ENCODE measurements at places on chromosomes 12 and 14.

GRCh38 chr12:92961949-92962348 is 32.9 kb upstream of the EEA1 start:
- DNase-seq, result no peak

GRCh38 chr14:89672636-89673511 is 255.8 kb upstream of the FOXN3 start:
- no peak for DNase-seq

DNA sequence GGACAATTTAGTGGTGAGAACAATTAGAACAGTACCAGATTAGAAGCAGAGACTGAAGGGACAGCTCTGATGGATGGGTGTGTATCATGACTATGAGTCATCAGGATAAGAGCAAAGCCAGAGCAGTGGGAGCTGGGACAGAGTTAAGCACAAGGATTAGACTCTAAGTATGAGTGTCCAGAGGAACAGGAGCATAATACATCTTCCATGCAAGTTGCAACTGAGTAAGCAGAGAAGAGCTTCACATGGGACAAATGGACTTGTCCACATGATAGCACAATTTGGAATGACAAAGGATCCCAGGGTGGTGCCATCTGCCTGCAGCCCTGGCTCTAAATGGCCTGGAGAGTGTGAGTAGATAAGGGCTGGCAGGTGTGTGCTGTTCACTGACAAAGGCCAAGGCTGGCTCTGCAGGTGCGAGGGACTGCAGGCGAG is 226.4 kb upstream of the CAND1 start:
- no peak for DNase-seq

GRCh38 chr12:114063435-114063834 is 97.3 kb upstream of the RBM19 start:
- no peak for DNase-seq

DNA sequence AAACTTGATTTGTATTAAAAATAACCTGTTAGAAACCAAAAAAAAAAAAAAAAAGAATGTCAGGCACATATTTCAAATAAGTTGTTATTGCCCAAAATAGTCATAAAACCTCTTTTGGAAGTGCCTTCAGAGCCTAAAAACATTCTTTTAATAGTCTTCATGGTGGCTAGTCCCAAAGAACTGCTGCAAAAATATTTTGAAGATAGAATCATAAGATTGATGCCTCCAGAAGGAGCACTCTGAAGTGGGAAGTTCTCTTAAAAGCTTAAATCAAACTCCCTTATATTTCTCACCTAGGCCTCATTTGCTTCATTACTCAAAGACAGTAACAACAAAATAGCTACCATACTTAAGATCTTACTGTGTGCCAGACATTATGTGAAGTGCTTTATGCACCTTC is 27.2 kb upstream of the NT5DC3 start:
- DNase-seq, result no peak

DNA sequence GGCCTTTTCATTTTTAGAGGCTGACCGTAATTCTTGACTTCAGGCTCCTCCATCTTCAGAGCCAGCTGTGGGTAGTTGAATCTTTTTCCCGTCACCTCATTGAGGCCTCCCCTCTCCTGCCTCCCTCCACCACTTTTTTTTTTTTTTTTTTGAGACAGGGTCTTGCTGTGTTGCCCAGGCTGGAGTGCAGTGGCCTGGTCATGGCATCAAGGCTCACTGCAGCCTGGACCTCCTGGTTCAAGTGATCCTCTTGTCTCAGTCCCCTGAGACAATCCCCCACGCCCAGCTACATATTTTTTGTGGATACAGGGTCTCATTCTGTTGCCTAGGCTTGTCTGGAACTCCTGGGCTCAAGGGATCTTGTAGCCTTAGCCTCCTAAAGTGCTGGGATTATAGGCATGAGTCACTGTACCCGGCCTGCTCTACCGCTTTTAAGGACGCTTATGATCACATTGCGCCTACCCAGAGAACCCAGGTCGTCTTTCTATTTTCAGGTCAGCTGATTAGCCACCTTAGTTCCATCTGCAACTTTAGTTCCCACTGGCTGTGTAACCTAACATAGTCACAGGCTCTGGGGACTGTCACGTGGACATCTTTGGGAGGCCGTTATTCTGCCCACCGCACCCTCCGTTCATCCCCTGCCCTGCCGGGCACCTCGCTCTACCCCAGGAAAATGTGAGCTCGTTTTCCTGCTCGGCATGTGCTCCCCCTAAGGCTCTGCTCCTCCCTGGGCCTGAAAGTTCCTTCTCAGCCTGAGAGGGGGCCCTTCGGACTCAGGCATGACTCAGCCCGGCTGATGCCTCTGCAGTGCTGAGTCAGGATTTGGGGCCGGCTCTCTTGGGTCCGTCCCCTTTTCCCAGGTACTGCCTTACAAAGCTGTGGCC is 13.4 kb downstream of the TNFAIP2 start:
- no peak for DNase-seq

GRCh38 chr14:99320621-99321235 is 48.7 kb upstream of the BCL11B start:
- no peak for DNase-seq

DNA sequence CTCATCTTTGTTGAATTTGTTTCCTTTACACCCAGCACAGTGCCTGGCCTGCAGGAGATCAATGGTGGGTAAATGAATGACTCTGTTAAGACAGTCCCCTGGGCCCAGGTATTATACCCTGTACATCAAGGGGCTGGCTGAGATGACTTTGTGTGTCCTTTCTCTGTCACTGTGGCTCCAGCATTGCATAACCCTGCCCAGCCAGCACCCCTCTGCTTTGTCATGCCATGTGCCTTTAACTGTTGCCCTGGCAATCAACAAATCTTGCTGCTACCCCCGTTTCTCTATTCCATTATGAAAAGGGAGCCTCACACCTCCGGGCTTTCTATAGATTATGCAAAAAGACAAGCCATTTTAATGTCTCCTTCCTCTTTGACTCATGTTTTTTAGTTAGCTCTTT is 7.6 kb upstream of the FLVCR2 start:
- DNase-seq, result no peak

GRCh38 chr14:57634335-57634734 is 140.7 kb upstream of the CCDC198 start:
- no peak for DNase-seq

GRCh38 chr14:42855085-42855484 is 1248.4 kb downstream of the LRFN5 start:
- DNase-seq, result no peak

DNA sequence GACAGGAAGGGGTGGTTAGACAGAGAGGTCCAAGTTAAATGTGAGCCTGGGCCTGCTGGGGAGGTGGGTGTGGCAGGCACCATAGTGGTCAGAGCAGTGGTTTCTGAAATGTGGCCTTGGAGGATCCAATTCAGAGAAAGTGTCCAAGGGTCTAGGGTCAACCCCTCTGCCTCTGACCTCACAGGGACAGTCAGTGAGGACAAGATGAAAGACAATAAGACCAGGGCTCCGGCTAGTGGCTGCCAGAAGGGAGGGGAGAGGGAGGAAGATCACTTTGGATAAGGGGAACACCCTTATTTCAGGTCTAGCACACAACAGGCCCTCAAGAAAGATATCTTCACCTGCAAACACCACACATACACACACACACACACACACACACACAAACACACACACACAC is 335.1 kb downstream of the MED13L start:
- no peak for DNase-seq

DNA sequence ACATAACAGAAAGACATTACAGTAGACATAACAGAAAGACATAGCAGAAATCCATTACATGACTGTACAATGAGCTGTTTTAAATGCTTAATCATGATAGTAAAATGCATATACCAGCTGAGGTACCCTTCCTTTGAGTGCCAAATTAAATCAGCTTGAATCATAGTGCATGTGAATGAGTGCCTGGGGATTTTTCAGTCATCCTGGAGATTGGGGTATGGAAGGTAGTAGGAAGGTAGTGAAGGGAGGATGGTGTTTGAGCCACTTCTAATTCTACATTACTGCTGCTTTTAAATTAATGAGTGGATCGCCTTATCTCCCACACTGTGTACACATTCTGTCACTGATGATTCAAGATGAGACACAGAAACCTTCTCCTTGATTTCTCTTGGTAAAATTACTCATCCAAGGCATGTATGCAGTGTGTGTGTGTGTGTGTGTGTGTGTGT is 534.2 kb downstream of the LRFN5 start:
- no peak for DNase-seq

GRCh38 chr12:14390870-14391530 is 25.5 kb downstream of the ATF7IP start:
- DNase-seq, result no peak

DNA sequence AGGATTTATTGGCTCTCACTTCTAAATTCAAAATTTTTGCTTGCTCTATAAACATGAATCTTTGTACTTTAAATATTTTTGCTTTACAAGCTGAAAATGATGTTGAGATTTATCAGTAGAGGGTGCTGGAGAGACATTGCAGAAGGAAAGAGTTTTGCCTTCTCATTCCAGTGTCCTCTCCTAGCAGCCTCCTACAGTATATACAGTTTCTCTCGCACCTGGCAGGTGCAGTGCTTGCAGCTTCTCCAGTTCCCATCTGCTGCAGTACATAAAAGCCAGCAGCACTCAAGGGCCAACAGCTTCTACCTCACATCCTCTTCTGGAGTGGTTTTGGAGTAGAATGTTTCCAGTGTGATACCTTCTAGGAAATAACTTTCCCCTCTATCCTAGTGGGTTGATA is 601.8 kb upstream of the ATXN7L3B start:
- no peak for DNase-seq

DNA sequence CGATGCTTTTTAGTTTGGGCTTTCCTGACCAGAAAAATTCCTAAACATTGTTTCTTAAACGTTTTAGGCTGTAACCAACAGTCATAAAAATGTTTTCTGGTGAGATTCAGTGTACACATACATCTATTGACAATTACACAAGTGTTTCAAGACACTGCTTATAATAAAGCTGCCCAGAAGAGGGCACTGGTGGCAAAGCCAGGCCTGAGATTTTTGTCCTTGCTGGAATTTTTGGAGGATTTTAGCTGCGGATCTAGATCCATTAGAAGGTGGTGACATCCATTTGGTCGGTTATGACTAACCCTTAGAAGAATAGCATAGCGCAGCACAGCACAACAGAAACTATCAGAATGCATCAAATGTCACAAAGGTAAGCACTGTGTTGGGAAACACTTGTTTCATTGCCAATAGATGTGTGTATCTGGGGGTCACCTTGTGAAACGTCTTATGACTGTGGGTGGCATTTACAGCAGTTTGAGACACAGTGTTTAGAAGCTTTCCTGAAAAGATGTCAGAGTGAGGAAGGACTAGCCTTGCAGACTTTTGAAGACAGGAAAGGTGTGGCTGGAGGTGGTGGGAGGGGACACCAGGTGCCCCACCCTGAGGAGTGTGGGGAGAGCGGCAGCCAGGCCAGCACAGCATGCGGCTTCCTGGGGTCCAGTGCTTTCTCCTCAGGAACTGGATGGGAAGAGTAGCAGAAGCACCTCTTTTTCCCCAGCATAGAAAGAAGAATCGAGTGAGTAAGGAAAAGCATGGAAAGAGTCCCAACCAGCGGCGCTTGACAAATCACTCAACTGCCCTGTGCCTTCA is 54.7 kb upstream of the FKBP4 start:
- DNase-seq, result no peak
